ENCODE measurements at places on chromosomes 6 and 20.
A peak's percentile ranks its signal among the peaks of the same experiment; 100 is the strongest.

GRCh38 chr6:43833223-43833995 is 63.4 kb downstream of the VEGFA start:
- peak; percentile 20 for DNase-seq

- DNase-seq, result no peak
These were observed 226.2 kb downstream of the ERMARD start for GRCh38 chr6:169977434-169978265.

DNA sequence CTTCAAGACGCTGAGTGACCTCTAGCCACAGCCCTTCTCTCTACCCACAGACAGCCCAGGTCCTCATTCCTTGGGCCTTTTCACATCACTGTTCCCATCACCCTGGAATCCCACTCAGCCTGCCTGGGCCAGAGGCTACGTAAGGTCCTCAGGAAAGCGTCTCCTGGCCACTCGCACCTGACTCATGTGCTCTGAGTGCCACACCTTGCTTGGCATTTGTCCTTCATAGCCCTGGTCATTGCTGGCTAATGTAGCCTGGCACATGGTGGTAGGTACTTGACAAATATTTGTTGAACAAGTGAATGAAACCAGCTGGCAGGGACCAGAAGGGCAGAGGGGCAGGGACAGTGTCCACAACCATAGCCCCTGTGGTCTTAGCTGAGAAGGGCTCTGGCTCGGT is 50.6 kb upstream of the FANCE start:
- DNase-seq, result no peak

DNA sequence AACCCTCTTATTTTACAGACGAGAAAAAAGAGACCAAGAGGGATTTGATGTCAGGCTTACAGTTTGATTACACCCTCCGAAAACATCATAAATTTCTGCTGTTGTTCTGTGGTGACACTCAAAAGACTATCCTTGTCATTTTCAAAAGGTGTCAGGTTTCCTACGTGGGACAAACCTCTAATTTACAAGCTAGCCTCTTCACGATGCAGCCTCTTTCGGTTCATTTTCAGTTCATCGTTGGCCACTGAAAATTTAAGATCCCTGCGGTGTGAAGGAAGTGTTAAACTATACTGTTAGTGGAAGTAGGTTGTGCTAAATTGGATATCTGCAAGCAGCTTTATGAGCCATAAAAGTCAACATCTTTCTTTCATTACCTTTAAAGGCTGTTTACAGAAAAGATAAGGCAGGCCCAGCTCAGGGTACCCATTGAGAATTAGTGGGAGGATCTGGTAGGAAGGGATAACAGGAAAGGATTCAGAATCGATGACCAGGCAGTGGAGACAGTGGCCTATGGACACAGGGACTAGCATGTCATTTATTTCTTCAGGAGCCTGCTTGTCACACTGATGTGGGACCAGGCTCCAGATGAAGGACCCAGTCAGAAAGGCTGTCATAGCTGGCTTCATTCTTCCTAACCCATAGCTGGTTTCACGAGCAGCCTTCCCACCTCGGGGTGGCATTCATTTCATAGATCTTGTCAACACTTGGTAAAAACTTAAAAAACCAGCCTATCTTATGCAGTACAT is 329.1 kb upstream of the SOX4 start:
- DNase-seq, result no peak

- DNase-seq, result no peak
These were observed 469.1 kb upstream of the BTBD3 start for GRCh38 chr20:11448554-11448953.

DNA sequence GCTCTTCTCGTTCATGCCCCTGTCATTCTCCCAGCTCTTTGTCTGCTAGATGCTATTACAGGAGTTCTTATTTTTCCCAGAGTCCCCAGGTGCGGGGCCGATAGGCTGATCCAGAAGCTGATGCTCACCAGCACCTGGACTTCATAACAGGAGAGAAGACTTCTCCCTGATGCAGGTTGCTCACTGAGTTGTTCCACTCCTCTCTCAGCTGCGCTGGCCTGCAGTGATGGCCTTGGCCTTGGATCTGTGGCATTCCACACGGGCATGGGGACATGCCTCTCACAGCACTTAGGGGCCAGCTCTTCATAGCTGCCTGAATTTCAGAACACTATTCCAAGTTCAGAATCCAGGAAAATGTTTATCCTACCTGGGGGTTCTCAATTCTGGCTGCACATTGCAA is 7.1 kb upstream of the TXNDC5 start:
- DNase-seq, result no peak

GRCh38 chr6:3438190-3439167 is 18.4 kb downstream of the SLC22A23 start:
- DNase-seq, result peak; percentile 84

DNA sequence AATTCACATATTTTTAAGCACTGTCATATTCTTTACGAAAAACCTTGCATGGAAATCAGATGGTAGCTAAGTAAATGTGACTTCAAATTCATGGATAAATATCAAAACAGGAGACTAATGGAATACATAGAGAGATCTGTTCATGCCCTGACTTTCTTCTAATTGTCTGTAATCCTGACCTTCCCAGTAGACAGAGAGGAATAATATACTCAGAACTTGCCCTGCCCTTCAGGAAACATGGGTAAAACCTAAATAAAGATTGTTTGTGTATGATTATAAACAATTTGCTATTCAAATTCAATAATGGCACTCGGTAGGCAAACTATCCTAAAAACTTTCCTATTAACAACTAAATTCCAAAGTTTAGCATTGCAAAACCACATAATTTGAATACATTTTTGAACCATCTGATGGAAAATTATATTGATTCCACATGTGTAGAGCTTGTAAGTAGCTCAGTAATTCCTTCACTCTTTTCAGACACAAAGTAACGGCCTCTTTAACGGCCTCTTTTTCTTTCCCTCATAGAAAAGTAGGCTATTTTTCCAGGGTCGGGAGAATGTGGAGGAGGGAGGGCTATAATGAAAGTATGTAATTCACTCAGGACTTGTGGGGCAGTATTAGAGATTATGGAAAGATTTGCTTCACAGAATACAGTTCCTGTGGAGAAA is 227.6 kb downstream of the ALDH8A1 start:
- DNase-seq, result no peak

- no peak for DNase-seq
These were observed 70.5 kb upstream of the PRL start for GRCh38 chr6:22367346-22367745.

DNA sequence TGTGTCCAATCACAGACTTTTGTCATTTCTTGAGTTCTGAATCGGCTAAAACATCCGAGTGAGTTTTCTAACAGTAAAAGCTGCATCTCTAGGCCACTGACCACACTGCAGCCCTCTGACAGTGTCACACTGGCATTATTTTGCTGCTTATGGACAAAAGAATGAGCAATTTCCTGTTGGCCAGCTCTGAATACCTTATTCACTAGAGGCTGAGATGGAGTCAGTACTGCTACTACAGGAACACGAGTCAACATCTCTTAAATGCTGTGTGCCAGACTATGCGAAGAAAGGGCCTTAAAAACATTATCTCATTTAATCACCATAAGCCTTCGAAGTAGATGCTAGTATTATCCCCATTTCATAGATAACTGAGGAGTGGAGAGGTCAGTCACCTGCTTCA is 42.5 kb upstream of the IPCEF1 start:
- peak; percentile 65 for DNase-seq

GRCh38 chr6:39495640-39496039 is 173.1 kb upstream of the KCNK16 start:
- DNase-seq, result no peak

DNA sequence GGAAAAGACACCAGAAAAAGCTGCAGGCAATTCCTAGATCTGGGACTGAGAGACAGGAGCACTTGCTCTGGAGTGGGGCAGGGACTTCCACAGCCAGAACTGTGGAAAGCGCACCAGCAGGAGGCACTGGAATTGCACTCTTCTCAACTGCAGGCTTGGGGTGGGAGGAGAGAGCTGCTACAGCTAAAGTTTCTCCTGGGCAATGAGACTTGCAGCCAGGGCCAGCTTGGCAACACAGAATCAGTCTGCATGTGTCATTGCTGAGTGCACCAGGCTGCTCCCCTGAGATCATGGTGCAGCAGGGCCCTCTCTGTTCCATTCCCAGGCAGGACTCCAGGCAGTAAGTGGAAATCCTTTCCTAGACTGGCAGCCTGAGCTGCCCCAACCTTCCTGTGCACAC is 145.8 kb downstream of the INSM1 start:
- DNase-seq, result no peak

DNA sequence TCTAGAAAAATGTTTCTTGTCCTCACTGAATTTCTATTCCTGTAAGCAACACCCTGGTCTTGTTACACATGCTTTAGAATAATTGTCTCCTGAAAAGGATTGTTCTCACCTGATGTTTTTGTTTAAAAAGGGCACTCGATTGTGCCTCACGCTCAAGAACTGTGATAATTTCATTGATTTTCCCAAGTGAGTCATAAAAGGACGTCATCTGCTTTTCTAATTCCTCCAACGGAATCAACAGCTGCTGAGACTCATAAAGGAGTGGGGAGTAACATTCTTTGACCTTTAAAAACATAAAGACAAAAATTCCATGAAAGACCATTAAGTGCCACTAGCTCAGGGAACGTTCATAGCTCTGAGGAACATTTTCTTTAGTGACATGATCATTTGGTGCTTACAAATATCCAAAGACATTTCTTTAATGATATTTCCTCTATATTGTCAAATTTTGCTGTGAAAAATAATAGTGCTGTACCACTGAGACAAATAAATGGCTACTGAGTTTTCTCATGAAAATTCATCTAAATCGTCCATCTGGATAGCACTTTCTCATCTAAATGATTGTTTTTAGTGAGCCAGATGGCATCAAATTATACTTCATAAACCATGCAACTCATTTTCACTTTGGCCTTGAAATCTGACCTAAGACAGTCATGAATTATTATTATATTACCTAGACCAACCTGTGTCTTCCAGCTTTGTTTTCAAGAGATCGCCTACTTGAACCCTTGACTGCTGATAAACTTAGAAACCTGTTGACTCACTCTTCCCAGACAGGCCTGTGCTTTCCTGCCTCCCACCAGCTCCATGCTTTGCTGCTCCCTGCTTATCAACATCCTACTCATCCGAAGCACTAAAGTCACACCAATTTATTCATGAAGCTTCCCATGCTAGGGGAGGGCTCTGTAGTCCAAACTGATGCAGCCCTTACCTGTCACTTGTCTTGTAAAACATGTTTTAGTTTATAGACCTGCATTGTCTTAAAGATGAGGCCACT is 178.2 kb downstream of the SYNE1 start:
- no peak for DNase-seq

DNA sequence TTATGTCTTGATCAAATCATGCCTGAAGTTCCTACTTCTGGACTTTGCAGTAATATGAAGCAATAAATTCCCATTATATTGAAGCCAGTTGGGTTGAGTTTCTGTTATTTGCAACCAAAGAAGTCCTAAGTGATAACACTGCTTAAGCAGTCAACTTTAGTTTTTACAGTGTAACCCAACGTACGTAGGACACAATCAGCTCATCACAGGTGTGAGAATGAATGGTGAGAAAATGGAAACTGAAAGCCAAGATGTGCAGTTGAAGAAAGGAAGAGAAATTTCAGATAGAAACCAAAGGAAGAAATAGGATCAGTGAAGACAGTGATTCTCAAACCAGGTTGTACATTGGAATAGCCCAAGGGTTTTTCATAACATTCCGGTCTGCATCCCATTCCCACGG is 211.4 kb upstream of the ZFP64 start:
- no peak for DNase-seq

- peak; percentile 90 for DNase-seq
These were observed 98.1 kb downstream of the HIVEP2 start for GRCh38 chr6:142846883-142847287.

- DNase-seq, result no peak
These were observed 42.0 kb upstream of the STMND1 start for GRCh38 chr6:17059850-17060249.

DNA sequence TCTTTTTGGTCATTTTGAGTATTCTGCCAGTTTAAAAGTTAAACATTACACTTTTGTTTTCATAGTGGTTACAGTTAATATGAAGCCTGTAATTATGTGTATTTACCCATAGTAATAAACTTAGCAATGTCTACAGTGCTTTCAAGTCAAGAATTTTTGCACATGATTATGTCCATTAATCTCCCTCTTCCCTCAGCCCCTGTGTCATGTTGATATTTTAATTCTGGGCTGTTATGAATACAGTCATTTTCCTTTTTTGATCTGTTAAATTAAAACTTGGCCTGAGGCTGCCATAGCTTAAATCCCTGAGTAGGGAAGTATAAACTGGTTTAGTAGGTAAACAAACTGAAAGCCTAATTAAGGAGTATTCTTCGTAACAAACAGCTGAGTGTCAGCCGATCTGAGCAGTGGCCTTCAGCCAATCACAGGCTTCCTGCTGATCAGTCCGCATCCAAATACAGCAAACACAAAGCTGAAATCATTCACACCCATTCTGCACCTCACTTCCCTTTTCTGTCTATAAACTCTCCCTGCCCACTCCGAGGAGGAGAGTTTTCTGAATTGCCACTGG is 9.5 kb upstream of the SFT2D1 start:
- DNase-seq, result no peak

DNA sequence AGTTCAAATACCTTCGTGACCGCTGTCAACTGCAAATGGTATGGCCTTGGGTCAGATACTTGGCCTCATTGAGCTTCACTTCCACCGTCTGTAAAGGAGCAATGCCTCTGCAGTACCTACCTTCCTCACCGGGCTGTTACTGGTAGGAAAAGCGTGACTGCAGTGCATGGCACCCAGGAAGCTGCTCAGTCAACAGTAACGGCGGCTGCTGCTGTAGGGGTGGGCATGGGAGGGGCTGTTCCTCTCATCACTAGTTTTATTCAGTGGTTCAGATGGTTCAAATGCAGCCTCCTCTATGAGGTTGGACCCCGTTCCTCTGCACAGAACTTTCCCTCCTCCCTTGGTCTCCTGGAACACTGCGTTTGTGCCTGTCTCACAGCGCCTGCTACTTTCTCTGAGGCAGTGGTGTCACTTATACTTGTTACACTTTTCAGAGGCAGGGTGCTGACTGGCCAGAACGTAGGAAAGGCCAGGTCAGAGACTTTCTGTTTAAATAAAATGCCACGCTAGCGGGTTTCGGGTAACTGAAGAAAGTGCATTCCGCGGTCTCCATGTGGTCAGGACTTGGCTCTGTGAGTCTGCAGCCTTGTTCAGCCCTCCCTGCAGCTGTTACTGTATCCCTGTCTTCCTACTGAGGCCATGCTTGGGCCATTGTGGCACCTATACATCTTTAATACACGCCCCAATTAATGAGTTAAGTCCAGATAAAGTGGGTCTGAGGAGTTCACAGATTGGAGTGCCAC is 279.6 kb downstream of the NRN1 start:
- no peak for DNase-seq
